ENCODE measurements at places on chromosomes 5 and 9. TPM values are rescaled to one million over a fixed set of nuclear protein-coding genes. Genes with fewer than 3 reads are reported as not detected.

DNA sequence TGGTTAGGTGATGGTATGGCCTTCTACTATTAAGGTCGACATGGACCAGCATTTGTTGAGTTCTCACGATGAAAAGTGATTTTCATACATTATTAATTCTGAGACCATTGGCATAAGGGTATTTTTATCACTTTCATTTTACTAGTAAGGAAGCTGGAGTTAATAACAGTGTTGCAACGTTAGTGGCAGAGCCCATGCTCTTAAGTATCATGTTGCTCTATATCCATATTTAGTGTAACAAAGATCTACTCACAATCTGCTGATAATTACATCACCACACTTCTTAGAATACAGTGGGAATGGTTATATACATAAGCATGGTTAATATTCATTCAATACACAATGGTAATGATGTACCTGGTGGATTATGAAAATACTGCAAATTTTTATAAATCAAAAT is 81.9 kb downstream of the PRR16 start:
- DNase-seq, result no peak

ABLIM3 gene
- total RNA-seq, result 130 TPM

DNA sequence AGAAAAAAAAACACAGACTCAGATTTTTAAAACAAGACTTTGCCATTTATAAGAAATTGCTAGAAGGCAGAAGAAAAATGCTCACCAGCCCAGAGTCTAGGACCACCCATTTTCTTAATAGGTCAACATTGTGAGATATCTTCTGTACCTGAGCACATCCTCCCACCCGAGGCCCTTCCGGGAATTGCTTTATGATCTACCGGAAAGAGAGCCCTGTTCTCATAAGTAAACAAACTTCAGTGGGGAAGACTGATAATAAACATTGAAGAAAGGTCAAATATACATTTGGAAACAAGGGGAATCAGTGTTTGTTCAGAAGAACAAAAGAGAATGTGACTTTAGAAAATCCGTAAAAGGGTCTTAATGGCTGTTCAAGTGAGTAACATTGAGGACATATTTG is 44.4 kb downstream of the PRKACG start:
- DNase-seq, result no peak

DNA sequence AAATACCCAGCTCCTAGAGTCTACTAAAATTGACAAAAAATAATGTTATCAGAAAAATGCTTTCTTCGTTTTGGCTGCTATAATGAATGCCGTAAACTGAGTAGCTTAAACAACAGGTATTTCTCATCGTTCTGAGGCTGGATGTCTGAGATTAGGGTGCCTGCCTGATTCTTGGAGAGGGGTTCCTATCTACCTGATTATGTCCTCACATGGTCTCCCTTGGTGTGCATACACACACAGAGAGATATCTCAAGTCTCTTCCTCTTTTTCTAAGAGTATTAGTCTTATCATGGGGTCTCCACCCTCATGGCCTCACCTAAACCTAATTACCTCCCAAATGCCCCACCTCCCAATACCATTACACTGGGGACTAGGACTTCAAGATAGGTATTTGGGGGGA is 40.6 kb upstream of the CSNK1G3 start:
- no peak for DNase-seq

GRCh38 chr5:178240341-178240741 is 7.7 kb upstream of the PHYKPL start:
- DNase-seq, result no peak

DNA sequence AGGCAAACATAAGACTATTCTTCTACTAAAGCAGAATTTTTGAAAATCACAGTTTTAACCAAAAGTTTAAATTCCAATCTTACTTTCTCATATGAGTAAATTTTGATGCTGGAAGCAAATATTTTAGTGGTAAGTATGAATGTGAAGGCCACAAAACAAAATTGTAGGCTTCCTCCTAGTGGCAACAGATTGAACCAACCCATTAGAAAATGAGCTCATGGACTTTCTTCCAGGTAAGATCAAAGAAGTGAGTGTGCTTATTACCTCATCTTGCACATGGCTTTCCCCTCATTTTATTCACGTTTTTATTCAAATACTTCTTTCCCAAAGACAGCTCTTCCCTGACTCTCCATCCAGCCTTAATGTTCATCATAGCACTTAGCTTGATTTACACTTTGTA is 16.5 kb upstream of the RLN2 start:
- DNase-seq, result no peak

GRCh38 chr5:135568923-135569360 is 9.8 kb downstream of the CXCL14 start:
- DNase-seq, result no peak

GRCh38 chr5:160432196-160432595 is 10.5 kb downstream of the PTTG1 start:
- DNase-seq, result no peak

TAF11L7 gene
- total RNA-seq, result not detected

DNA sequence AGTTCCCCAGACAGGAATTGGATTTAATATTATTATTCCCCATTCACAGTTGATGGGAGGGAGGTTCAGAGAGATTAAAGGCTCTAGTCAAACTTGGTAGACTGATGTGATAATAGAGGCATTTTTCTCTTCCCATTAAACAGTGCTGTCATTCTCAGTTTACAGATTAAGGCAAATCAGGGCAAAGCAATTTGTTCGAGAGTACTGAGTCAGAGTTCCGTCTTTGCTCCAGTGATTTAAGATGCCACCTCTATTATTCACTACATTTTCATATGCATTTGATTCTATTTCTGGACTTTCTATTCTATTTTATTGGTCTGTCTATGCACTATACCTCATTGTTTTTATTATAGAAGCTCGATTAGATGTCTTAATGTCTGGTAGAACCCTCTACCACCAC is 201.0 kb upstream of the RAI14 start:
- DNase-seq, result no peak

ZDHHC11B gene
- total RNA-seq, result 20.0 TPM

DNA sequence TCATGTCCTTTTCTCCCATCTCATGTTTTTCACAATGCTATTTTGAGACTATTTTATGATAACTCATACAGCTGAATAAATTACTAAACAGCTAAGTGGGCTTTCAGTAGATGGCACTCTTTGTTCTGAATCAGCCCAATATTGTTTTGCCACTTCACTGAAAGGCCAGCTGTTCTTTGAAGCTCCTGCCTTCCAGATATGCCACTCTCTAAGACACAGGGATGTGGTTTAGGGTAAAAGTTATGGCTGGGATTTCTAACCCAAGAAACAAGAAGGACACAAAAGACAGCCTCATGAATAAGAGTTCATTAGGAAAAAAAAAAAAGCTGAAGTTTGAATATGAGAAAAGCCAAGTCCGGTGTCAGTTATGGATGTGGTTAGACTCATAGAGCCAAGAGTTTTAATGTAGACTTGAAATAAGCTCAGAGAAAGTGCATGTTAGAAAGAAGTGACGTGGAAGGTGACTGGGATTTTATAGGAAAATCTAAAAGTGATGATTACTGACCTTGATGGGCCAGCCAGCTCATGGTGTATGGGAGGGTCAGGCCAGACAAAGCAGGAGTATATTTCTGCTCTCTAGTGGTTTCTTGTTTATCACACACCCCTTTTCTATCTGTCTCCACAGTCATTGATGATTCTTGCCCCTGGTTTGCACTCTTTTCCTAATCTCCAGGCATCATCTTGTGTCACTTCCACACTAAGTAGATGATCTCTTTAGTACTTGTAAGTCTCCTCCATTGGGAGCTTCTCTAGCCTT is 488.5 kb downstream of the NR2F1-AS1 start:
- DNase-seq, result no peak
